Cerebellar nuclear complex (tissue), 1 donor: ENCODE measurements at places on chromosomes 7 and 10.

DNA sequence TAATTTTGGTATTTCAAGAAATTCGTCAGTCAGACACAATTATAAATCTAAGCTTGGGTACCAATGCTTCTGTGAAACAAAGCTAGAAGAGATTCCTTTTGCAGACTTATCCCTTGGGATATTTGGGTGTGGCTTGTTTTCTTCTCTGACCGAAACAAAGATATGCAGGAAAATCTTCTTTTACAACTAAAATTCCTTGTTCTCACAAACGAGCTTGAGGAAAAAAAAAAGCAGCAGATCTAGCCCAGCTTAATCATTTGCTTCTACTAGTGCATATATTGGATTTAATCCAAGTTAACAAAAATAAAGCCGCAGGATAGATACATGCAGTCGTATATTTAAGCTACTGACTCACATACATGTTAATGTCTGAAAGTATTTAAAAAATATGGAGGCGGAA, 104.2 kb downstream of the PRTFDC1 start:
- DNase-seq: no peak

- DNase-seq: no peak
Observed at GRCh38 chr7:30658479-30659074, 23.7 kb downstream of the CRHR2 start.

GRCh38 chr7:103857435-103857834, 132.0 kb downstream of the RELN start:
- peak; percentile 23 for DNase-seq

- DNase-seq: no peak
Observed at GRCh38 chr7:21620054-21620453, 77.2 kb downstream of the DNAH11 start.

GRCh38 chr10:11837372-11838161, 14.4 kb downstream of the PROSER2 start:
- DNase-seq: no peak

DNA sequence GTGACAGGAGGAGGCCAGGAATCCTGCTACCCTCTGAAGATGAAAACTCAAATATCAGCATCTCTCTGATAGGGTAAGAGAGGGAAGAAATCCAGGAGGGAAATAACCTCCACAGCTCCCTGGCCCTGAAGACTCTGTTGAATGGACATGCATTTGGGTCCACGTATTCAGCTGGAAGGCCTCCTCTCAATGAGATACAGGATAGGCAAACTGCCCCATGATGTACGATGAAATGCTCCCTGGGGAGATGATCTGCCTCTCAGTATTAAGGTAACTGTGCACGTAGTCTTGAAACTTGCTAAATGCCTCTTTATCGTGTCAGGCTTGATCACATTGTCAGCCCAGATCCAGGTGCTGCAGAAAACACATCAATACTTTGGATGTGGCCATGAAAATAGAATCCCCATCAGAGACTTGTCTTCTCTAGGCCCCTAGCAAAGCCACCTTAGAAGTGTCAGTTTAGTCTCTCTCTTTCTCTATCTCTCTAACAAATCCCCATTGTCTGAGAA, 384.0 kb downstream of the KCNMA1 start:
- DNase-seq: no peak

GRCh38 chr7:17103170-17103569, 195.3 kb upstream of the AHR start:
- no peak for DNase-seq

GRCh38 chr7:47539398-47540052, 42.4 kb downstream of the TNS3 start:
- DNase-seq: no peak

- no peak for DNase-seq
Observed at GRCh38 chr10:83723080-83723479, 416.2 kb upstream of the GHITM start.

DNA sequence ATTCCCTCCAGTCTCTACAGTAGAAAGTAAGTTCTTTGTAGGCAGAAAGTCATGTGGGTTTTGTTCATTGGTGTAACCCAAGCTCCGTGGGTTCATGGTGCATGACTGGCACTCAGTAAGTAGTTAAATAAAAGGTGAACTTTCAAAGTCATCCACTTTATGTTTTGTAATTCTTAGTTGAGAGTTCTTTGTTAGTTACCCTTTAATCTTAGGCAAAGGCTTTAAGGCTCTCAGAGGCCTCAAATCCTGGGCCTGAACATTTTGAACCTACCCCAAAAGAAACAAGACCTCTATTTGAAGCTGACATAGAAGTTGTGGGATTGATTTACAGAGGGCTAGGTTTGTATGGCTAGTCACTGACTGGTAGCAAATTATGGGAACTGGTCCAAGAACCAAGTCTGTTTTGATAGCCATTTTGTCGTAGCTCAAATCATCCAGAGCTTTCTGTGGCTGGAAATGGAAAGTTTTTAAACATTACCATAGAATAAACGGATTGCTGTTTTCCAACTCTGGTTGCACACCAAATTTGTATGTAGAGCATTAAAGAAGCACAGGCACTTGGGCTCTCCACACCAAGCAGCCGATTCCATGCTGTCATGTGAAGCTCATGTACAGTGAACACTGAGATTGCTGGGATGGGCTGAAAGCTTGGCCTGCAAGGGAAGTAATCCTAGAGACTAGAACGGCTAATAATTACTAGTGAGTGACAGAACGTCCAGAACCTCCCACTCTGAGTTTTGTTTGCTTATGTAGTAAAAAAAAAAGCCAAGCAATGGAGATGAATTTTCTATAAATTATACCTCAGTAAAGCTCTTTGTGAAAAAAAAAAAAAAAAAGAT, 53.5 kb downstream of the DENND11 start:
- DNase-seq: no peak

DNA sequence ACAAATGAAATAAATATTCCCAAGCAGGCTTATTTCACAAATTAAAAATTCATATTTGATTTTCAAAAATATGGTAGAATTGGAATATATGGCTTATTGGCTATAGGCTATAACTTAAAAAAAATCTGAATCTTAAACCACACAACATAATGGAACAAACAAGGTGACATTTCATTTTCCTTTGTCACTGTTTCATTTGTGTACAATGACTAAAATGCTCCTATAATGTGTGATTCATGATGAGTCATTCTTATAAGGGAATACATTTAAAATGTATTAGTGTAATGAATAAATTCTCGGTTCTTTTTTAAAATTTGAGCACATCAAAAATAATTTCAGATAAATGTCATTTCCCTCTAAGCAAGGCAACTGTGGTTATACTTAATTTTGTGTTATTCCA, 148.0 kb upstream of the ANK3 start:
- no peak for DNase-seq

DNA sequence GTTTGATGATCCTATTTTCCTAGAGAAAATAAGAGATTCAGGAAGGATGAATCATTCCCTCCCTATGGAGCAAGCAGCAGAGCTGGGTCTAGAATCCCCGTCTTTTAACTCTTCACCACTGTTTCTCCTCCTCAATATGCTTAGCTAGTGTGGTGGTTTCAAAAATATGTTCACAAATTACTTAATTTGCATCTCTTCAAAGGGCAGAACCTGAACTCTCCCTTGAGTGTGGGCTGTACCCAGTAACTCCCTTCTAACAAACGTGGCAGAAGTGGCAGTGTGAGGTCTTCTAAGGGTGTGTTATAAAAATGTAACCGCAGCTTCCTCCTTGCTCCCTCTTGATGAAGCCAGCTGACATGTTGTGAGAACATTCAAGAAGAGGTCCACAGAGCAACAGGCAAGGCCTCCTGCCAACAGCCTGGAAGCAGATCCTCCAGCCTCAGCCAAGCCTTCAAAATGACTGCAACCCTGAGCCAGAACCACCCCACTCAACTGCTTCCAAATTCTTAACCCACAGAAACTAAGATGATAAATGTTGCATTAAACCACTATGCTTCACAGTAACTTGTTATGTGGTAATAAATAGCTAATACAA, 36.6 kb downstream of the SRPK2 start:
- no peak for DNase-seq

DNA sequence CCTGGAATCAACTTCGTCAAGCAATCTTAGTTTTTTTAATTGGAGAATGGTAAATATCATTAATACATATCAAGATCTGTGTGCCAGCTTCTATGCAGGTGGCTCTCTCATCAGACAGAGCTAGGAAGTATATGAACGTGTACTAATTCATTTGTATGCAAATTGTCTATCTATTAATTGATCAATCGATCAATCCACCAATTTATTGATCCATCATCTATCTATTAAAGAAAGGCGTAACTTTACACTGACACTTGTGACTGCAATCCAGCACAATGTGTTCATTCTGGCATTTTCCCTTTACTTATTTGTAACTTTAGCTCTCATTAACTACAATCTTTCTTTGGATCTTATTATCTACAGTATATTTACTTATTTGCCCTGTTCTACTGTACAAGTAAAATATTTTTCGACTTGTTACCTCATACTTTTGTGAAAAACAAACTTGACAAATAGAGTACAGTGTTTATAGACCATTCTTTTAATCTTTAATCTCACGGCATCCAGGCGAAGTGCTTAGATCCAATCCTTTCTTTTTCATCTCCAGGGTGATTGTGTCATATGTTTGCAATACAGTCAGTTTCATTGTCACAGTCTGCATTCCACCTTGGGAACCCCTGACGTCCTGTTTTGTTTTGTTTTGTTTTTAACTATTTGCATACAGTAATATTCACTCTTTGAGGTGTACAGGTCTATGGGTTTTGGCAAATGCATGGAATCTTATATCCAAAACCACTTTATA, 22.0 kb upstream of the GHRHR start:
- DNase-seq: no peak

DNA sequence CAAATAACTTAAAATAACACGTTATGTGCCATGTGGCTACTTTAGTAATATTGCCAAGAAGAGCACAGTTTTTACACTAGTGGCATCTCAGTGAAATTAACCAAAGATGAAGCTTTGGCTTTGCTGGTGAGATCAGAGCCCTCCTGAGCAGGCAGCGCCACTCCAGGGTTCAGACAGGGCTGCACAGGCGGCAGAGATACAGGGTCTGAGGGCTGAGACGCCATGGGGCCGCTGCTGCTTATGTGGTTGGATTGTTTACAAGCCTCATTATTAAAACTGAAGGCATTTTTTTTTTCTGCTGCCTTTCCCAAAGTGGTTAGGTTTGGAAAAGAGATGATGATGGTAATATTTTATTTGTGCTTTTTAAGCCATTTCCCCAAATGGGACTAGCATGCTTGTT, 68.8 kb upstream of the DNAJB6 start:
- no peak for DNase-seq

- DNase-seq: no peak
Observed at GRCh38 chr7:20514364-20514763, 101.1 kb upstream of the ABCB5 start.

GRCh38 chr10:29202386-29202940, 86.4 kb upstream of the LYZL1 start:
- no peak for DNase-seq

DNA sequence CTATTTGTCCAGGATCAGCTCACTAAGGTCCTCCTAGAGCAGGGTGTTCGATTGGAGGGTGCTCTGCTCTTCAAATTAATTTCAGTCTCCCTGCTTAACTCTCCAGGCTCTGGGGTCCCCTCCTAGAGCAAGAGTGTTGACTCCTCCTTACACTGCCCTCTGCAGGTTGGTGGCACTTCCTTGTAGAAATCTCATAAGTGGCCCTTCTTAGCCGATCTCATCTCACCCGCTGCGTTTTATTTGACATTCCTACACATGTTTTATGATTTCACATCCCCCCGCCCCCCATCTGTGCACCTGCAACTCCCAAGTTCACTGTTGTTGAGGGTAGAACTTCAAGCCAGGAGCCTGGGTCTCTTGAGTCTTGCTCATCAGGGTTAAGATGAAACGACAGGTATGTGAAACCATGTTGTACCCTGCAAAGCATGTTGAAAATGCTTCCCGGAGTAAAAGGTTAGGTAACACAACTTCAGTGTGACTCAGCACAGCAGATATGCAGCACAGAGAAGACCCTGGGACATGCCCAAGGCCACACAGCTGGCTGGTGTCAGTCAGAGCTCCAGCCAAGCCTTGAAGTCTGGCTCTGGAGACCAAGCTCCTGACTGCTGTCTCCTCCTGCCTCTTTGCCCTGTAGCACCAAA, 171.2 kb downstream of the PRKAG2 start:
- no peak for DNase-seq

DNA sequence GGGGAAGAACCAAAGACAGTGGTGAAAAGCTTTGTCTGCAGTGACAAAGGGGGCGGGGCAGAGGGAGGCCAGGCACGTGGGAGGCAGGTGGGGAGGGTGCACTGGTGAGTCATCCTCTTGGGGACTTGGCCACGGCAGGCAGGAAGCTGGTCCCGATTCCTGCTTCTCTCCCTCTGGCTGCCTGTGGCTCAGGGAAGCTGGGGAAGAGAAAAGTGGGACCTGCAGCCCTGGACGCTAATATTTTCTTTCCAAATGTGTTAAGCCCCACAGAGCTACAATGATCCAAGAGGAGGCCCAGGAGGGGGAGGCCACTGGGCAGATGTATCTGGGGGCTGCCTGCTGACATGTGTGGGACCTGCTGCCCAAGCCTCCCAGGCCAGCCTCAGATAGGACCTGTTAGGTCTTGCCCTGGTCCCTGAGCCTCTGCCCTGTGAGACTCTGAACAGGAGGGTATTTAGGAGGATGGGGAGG, 231.8 kb downstream of the KCNMA1 start:
- DNase-seq: no peak

DNA sequence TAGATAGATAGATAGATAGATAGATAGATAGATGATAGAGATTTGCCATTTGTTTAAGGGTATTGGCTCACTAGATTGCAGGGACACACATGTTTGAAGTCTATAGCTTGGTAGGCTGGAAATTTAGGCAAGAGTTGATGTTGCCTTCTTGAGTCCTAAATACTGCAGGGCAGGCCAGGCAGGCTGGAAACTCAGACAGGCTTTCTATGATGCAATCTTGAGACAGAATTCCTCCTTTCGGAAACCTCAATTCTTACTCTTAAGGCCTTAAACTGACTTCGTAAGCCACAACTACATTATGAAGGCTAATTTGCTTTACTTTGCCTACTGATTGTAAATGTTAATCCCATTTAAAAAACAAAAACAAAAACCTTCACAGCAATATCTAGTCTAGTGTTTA, 322.9 kb upstream of the AKR1E2 start:
- DNase-seq: no peak

- DNase-seq: no peak
Observed at GRCh38 chr7:116565981-116566380, 41.1 kb downstream of the CAV1 start.

DNA sequence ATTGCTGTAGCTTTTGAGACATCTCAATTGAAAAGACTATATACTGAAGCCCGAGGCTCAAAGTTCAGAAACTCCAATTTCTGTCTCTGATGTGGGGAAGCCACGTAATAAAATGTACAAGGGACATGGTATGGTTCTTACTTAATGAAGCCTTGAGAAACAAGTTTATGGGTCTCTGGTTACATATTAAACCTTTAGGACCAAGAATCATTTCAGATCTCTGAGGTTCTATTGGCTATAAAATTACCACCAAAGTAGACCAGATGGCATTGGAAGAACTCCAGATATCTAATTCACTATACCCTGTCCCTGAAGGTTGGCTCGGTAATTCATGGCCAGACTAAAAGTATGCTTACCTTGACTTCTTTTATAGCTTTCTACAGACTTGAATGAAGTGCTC, 23.7 kb downstream of the STAMBPL1 start:
- no peak for DNase-seq

GRCh38 chr7:79868010-79868409, 266.6 kb upstream of the GNAI1 start:
- DNase-seq: no peak

- DNase-seq: no peak
Observed at GRCh38 chr10:97220355-97220754, 34.6 kb upstream of the SLIT1 start.
